Muscle of back (tissue), 13 donors: ENCODE measurements at places on chromosomes 7 and 10.

GRCh38 chr7:137590071-137590755, 246.7 kb upstream of the PTN start:
- no peak for DNase-seq

DNA sequence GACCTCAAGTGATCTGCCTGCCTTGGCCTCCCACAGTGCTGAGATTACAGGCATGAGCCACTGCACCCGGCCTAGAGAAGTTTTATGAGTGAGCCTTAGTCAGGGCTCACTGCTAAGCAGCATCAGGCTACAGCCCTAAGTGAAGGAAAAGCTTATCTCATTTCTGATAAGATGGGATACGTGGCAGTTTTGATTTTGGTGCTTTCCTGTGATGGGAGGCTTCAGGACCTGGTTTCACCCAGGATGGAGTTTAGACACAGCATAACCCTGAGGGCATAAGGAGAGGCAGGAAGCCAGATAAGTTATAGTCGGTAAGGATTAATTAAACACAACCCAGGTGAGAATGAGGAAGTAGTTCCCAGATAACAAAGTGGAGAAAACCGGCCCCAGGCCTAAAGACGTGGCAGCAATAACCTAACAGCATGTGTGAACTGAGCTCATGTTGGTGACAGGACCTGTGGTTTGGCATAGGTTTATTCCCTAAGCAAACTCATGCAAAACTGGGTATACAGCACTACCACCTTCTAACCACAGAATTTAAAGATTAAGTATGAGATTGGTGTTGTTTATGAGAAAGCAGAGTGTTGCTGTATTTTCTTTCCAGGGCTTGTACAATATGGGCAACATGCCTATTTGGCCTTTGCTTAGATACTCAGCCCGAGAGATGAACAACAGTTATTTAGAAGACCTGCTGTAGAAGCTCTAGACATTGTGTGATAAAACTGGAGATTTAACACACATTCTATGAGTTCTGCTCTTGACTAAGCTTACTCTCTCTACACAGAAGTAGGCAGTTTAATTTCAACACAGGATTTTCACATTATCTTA, 119.4 kb downstream of the COL28A1 start:
- DNase-seq = no peak

DNA sequence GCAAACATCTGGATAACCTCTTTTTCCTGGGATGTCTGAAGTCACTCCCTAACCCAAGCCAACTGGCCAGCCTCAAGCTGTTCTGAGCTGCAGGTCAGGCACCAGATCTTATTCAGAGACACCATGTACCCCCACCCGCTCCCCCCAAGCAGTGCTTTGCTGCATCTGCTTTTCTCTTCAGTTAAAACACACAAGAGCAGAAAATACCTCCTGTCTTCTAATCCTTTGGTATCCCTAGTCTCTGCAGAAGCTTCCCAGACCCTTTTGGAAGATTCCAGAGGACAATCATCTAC, 3.0 kb downstream of the ZNF488 start:
- DNase-seq = peak; percentile 46

GRCh38 chr7:35695987-35696386, 1.1 kb upstream of the HERPUD2 start:
- no peak for DNase-seq

- DNase-seq = no peak
Measured at GRCh38 chr10:131238669-131239280, 72.7 kb downstream of the TCERG1L start.
